ENCODE measurements at places on chromosomes 1 and 21. TPM values are rescaled to one million over a fixed set of nuclear protein-coding genes. Genes with fewer than 3 reads are reported as not detected.

- DNase-seq, result no peak
These were observed 10.9 kb downstream of the LRP8 start for GRCh38 chr1:53316766-53317581.

DNA sequence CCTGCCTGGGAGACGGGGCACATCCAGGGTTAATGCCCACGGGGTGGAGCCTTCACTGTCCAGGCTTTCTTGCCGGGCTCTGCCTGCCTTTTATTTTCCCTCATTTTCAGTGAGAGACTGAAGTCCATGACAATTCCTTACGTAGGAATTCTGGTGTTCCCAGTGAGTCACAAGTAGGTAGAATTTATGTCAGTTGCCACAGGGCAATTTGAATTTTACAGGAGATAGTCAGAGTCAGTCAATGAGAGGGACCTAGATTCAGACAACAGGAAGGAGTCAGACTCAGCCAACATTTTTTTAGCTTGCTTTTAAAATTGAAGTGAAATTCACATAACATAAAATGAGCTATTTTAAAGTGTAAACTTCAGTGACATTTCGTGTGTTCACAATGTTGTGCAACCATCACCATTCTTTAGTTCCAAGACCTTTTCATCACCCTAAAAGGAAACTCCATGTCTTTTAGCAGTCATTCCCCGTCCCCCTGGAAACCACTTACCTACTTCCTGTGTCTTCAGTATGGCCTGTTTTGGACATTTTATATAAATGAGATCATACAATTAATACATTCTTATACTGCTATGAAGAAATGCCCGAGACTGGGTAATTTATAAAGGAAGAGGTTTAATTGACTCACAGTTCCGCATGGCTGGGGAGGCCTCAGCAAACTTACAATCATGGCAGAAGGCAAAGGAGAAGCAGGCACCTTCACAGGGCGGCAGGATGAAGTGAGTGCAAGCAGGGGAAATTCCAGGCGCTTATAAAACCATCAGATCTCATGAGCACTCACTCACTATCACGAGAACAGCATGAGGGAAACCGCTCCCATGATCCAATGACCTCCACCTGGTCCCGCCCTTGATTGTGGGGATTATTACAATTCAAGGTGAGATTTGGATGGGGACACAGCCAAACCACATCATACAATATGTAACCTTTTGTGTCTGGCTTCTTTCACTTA, 14.6 kb downstream of the AJAP1 start:
- DNase-seq, result no peak

The TNFRSF9 gene
- total RNA-seq, result 0.07 TPM

GRCh38 chr21:41604583-41605041, 96.7 kb upstream of the TMPRSS2 start:
- DNase-seq, result peak; percentile 69

DNA sequence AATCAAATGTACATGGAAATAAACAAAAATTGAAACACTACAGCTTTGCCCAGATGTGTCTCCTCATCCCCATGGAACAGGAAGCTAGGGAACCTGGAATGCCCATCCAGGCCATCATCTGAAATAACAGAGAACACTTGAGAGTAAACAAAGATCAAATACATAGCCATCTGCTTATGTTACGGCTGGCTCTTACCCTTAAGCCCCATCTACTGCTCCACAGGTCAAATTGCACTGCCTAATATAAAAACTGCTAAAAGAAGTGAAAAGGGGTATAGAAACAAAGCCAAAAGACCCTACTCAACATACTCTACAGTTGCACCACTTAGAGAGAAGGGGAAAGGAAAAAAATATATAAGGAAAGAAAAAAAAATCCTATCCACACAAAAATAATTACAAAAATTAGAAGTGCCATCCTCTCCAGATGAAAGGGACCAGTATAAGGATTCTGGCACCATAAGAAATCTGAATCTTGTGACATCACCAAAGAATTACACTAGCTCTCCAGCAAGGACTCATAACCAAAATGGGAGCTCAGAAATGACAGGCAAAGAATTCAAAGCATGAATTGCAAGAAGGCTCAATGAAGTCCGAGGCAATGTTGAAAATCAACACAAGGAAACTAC, 26.9 kb downstream of the OR6Y1 start:
- DNase-seq, result no peak

GRCh38 chr1:117650840-117651568, 45.2 kb downstream of the TENT5C start:
- no peak for DNase-seq

DNA sequence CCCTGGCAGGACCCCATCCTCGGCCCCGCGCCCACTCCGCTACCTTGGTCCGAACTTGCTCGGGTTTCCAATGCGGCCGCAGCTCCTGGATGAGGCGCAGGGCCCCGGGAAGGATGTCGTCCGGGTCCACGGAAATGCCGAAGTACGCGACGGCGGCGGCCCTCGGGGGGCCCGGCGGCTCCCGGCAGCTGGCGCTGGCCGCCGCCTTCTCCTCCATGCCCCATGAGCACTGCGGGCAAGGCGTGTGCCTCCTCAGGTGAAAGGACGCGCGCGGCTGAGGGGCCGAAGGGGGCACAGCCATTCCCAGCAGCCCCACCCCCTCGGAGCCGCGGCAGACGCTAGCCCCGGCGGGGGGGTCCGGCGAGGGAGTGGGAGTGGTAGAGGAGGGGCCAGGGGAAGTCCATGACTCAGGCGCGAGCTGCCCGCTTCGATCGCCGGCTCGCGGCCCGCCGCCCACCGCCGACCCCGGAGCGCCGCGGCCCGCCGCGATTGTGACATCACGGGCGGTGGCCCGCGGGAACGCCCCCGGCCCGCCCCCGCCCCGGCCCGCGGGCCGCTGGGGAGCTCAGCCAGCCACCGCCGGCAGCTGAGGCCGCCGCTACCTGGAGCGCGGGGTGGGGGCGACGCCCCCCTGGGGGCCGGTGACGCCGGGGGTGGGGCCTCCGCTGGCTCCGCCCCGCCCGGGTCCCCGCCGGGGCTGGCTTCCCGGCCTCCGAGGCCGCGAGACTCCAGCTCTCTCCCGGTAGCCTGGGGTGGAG, at the start of gene ETNK2:
ETNK2 (minus strand) TSS at position 493 of the 758 bp plus-strand sequence; CDS start at position 301, 192 bp downstream.
- DNase-seq, result peak; percentile 90

The PRUNE1 gene
- total RNA-seq, result 31.0 TPM

- no peak for DNase-seq
These were observed 21.0 kb upstream of the CXADR start for GRCh38 chr21:17491716-17492414.

DNA sequence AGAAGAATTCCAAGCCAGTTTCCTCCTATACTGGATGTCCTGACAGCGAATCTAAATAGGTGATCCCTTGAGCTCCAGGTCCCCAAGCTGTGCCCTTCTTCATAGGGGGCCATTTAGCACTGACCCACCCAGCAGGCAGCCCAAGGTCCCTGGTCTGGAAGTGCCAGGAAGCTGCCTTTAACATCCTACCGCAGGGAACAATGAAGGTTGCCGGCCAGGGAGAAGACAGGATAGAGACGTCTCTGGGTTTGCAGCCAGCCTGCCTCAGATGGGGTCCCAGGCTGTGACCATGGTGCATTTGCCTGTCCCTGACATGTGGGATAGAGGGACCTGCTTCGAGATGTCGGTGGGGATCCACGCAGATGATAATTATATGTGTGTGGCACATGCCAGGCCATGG, 2.7 kb upstream of the RIPK4 start:
- DNase-seq, result peak; percentile 60

GRCh38 chr1:41830726-41831125, 88.0 kb downstream of the HIVEP3 start:
- DNase-seq, result no peak

The RIMS3 gene
- total RNA-seq, result 12.0 TPM

DNA sequence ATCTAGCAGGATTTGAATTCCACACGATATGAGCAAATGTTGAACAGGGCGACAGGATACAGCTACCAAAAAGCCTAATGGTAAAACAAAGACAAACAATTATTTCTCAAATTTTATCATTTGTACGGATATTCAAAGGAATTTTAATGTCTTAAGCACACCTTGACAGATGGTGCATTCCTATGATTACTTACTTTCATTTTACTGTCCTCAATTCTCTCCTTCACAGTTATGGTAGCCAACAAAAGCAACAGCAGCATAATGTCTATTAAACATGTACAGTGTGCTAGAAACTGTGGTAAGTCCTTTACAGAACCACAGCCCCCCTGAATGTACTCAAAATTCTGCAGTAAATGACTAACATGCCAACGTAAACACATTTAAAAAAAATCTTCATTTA, 365.8 kb downstream of the SMYD3 start:
- DNase-seq, result no peak

The LCE3D gene
- not detected for total RNA-seq

- DNase-seq, result no peak
These were observed 49.6 kb downstream of the SLC66A1 start for GRCh38 chr1:19361611-19362147.

All from endodermal cell (in vitro differentiated cells).